Progenitor cell of endocrine pancreas (in vitro differentiated cells): ENCODE measurements at places on chromosomes 6 and 20. TPM values are rescaled to one million over a fixed set of nuclear protein-coding genes. Genes with fewer than 3 reads are reported as not detected.

GRCh38 chr6:93218096-93218495, 201.3 kb downstream of the EPHA7 start:
- no peak for DNase-seq
- peaks cover 3% of the 10 kb centered on the region for H3K4me1 ChIP-seq
- H3K4me3 ChIP-seq, result no peak overlapping the region
- H3K27ac ChIP-seq, result no peak overlapping the region

- H3K4me3 ChIP-seq, result no peak overlapping the region
- DNase-seq, result no peak
- H3K27me3 ChIP-seq, result no peaks in the 10 kb centered on the region
- no peak overlapping the region for H3K27ac ChIP-seq
Observed at GRCh38 chr6:13248584-13248985, 79.8 kb downstream of the TBC1D7 start.

- no peaks in the 10 kb centered on the region for H3K27me3 ChIP-seq
- peak overlapping the region; percentile 55 for H3K27ac ChIP-seq
- H3K4me1 ChIP-seq, result peaks cover 42% of the 10 kb centered on the region
Observed at GRCh38 chr6:144335914-144336313, 50.8 kb downstream of the UTRN start.

DNA sequence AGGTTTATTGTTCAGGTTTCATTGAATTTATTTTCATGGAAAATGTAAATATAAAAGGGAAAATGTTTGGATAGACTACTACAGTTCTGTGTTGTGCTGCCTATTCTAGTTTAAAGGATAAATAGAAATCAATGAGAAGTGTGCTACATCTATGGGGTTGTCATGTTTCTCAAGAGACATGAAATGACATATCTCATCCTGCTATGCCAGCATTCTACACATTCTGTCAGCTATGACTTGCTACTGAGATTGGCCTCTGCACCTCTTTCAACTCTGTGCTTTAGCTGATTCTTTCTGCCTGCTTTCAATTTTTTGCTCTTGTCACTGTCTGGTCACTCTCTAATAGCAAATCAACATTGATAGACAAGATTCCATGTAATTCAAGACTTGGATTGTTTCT, 33.8 kb upstream of the COL19A1 start:
- no peak for DNase-seq
- no peaks in the 10 kb centered on the region for H3K27me3 ChIP-seq
- H3K4me1 ChIP-seq, result peaks cover 9% of the 10 kb centered on the region
- no peak overlapping the region for H3K27ac ChIP-seq
- no peak overlapping the region for H3K4me3 ChIP-seq

E2F3 gene
- 32.5 and 33.2 TPM in 2 replicates for total RNA-seq

GRCh38 chr20:38299963-38300362, 4.0 kb upstream of the BPI start:
- H3K36me3 ChIP-seq, result no peaks in the 10 kb centered on the region
- peak; percentile 29 for DNase-seq
- peaks cover 6% of the 10 kb centered on the region for H3K27me3 ChIP-seq
- peak overlapping the region; percentile 82 for H3K27ac ChIP-seq

DNA sequence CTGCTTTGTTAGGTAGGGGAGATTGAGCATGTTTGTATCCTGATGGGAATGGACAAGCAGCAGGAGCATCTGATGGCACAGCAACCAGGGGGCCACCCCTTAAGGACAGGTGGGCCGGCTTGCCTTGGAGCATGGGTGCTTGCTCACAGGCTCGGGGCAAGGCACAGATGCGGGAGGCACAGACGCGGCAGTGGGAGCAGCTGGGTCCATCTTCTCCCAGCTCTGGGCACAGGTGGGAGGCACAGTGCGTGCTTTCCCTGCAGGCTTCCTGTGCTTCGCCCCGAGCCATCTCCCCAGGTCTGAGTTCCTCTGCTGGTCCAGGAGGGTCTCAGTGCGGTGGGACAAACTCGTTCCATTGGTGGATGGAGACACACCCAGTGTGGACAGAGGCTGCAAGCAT, 73.6 kb upstream of the BHLHE23 start:
- no peaks in the 10 kb centered on the region for H3K4me1 ChIP-seq
- no peak overlapping the region for H3K4me3 ChIP-seq
- DNase-seq, result no peak
- peaks cover 50% of the 10 kb centered on the region for H3K27me3 ChIP-seq

GRCh38 chr6:113881478-113881980, 24.4 kb downstream of the MARCKS start:
- H3K4me3 ChIP-seq, result no peak overlapping the region
- peaks cover 7% of the 10 kb centered on the region for H3K4me1 ChIP-seq
- H3K36me3 ChIP-seq, result no peaks in the 10 kb centered on the region
- no peak for DNase-seq
- H3K27me3 ChIP-seq, result peaks cover 6% of the 10 kb centered on the region

- DNase-seq, result peak; percentile 73
- no peak overlapping the region for H3K27ac ChIP-seq
- no peak overlapping the region for H3K4me3 ChIP-seq
- peaks cover 2% of the 10 kb centered on the region for H3K36me3 ChIP-seq
- H3K27me3 ChIP-seq, result no peaks in the 10 kb centered on the region
- peaks cover 5% of the 10 kb centered on the region for H3K4me1 ChIP-seq
Observed at GRCh38 chr20:44384423-44385027, 29.0 kb downstream of the HNF4A start.

DNA sequence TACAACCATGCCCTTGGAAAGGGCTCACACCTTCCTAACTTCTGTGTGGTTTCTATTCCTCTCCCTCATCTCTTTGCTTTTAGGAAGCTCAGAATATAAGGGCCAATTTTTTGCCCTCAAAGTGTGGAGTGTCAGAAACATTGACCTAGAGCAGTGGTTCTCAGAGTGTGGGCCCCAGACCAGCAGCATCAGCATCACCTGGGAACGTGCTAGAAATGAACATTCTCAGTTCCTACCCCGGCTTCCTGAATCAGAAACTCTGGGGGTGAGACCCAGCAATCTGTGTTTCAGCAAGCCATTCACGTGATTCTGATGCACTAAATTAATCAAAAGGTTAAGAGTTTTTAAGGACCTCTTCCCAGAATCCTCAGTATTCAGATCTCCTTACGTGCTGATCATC, 47.9 kb upstream of the IL17A start:
- H3K4me3 ChIP-seq, result no peak overlapping the region
- no peaks in the 10 kb centered on the region for H3K4me1 ChIP-seq
- H3K36me3 ChIP-seq, result no peaks in the 10 kb centered on the region
- no peak for DNase-seq

- H3K27ac ChIP-seq, result peak within 1 kb of the TSS; percentile 87
- H3K27me3 ChIP-seq, result no peaks in the 10 kb centered on the region
- peaks cover 14% of the 10 kb centered on the region for H3K4me1 ChIP-seq
- peak; percentile 59 for DNase-seq
Observed at GRCh38 chr20:23637282-23638221, at the start of gene CST3. Gene CST3 (minus strand): TSS chr20:23637955. CDS start chr20:23637862, 93 bp downstream.

CRYBG1 gene
- total RNA-seq, result 3.0 and 3.4 TPM in 2 replicates

DNA sequence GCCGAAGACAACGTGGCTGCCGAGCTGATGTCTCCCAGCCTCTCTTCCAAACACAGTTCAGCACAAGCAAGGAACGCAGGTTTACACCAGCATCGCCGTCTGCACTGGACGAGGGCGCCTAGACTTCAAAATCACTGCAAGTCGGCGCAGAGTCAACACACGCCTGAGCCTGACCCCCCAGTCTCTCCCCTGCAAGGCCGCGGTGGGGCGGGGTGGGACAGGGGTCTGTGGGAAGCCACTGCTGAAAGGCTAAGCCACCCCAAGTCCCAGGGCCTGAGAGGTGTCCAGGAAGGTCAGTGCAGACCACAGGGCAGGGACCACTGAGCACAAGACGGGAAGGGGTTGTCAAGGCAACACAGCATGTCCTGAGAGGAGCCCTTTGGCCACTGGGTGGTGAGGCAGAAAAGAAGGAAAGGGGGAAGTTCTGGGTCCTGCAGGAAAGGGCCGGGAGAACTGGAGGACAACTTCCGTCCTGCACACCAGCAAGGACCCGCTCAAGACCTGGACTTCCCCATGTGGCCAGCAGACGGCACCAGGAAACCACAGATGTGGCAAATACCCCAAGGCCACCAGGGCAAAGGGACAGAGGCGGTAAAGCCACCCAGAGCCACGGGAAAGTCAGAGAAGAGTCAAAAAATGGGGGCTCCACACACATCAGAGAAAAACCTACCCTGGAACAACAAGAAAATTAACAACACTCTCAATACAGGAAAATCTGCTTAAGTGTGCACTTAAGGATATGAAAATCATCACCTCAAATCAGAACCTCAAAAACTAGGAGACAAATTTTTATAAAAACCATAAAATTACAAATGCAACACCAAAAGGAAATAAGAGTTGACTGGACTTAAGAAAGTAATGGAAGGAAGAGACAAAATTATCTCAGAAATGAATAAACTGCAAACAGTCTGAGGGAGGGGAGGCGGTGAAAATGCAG, 84.8 kb downstream of the TAF4 start:
- no peak overlapping the region for H3K4me3 ChIP-seq
- no peaks in the 10 kb centered on the region for H3K27me3 ChIP-seq
- H3K27ac ChIP-seq, result no peak overlapping the region
- no peak for DNase-seq
- H3K4me1 ChIP-seq, result peaks cover 1% of the 10 kb centered on the region

SDCBP2 gene
- 2.0 and 2.3 TPM in 2 replicates for total RNA-seq

ABCF1 gene
- 72.0 and 78.7 TPM in 2 replicates for total RNA-seq

GRCh38 chr20:59017493-59018231, 1.6 kb upstream of the TUBB1 start:
- no peak for DNase-seq
- no peak overlapping the region for H3K4me3 ChIP-seq
- H3K36me3 ChIP-seq, result peaks cover under 1% of the 10 kb centered on the region
- no peak overlapping the region for H3K27ac ChIP-seq

- no peak for DNase-seq
- no peaks in the 10 kb centered on the region for H3K36me3 ChIP-seq
- H3K27me3 ChIP-seq, result no peaks in the 10 kb centered on the region
- H3K4me1 ChIP-seq, result peaks cover 6% of the 10 kb centered on the region
- no peak overlapping the region for H3K27ac ChIP-seq
- no peak overlapping the region for H3K4me3 ChIP-seq
Observed at GRCh38 chr6:146389740-146390139, 153.9 kb upstream of the RAB32 start.

GRCh38 chr20:3797592-3798372, 1.7 kb downstream of the CDC25B start:
- no peaks in the 10 kb centered on the region for H3K27me3 ChIP-seq
- DNase-seq, result no peak
- peak overlapping the region; percentile 74 for H3K4me3 ChIP-seq
- H3K4me1 ChIP-seq, result peaks cover 35% of the 10 kb centered on the region
